NCI-H1105 (cell line): ENCODE measurements at places on chromosomes 16 and 17.

GRCh38 chr16:81498351-81498750 lies 53.7 kb downstream of the CMIP start:
- DNase-seq: no peak

DNA sequence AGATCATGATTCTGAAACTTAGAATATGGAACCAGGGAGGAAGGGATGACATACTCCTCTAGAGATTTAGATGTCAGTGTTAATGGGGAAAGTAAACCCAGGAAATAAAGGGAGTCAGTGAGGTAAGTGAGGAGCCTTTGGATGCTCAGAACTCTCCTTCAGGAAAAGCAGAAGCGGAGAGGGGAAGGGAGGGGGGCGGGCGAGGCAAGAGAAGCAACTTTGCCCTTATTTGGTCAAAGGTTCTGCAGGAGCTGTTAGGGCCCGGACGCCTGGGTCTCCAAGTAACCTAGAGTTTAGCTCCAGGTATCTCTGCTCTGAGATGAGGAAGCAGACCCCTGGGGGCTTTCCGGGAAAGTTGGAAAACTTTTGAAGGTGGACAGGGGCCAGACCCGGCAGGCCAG lies 1.3 kb downstream of the PFN1 start:
- no peak for DNase-seq

- no peak for DNase-seq
Observed at GRCh38 chr17:7240375-7240774, 1.1 kb upstream of the PHF23 start.

DNA sequence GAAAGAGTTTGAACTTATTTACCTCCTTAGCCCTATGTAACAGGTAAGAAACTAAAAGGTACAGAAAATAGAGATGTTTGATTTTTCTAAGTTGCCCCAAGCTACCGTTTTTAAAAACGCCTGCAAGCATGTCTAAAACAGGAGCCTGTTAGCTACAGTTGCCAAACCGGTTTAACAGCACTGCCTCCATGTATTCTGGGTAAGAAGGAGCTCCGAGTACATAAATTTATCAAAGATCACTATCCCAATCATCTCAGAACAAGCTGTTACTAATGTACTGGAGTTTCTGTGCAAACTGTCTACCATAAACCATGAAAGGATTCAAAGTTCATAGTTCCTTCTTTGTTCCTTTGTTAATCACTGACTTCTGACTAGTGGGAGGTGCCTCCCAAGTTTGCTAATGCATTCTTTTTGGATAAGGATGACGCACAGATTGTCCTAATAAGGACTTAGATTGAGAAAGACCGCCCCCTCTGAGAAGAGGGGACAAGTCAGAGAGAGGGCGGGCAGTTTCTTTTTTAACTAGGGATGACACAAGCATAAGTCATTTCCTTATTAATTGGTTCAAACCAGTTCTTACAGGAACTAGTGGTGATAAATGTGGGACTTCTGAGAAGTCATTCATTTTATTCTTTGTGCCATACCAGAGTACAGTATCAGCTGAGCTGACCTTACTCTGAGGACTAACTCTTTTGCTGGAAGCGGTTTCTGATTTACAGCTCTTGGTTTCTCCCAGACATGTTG lies 55.3 kb downstream of the TUBD1 start:
- peak; percentile 55 for DNase-seq

GRCh38 chr16:85250609-85251223 lies 138.4 kb upstream of the CIBAR2 start:
- no peak for DNase-seq

DNA sequence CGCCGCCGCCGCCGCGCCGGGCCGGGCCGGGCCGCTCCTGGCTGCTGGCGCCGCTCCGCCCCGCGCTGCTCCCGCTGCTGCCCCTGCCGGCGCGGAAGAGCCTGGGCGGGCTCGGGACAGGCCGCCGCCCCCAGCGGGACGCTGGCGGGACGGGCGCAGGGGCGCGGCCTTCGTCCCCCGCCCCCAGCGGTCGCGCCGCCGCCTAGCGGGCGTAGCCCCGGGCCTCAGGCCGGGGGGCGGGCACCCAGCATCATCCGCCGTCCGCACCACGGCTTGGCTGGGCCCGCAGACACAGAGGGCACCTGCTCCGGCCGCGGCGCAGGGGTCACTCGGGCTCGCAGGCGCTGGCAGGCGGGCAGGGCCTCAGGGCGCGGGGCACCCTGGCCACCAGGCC lies at the start of gene AMFR:
Gene AMFR, minus strand, starts transcription at position 107 of the 394 bp plus-strand sequence. CDS start 218 bp downstream, outside the sequence.
- peak; percentile 75 for DNase-seq

DNA sequence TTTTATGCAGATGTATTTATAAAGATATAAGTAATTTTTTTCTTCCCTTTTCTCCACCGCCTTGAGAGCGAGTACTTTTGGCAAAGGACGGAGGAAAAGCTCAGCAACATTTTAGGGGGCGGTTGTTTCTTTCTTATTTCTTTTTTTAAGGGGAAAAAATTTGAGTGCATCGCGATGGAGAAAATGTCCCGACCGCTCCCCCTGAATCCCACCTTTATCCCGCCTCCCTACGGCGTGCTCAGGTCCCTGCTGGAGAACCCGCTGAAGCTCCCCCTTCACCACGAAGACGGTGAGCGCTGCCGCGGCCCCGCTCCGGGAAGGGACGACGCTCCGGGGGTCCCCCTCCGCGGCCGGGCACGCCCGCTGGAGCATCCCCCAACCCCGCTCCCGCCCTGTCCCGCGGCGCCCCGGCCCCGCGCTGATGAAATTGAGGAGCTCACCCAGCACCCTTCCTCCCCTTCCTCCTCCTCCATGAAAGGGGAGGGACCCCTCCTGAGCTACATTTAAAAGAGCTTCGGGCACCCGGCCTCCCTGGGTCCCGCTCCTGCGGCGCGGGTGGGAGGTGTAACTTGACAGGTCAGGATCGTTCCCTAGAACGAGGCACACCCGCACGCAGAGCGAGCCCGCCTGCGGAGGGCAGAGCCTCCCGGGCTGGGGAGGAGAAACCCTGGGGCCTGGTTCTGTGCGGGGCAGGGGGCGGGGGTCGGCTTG lies 706 bp downstream of the HLF start:
- no peak for DNase-seq

DNA sequence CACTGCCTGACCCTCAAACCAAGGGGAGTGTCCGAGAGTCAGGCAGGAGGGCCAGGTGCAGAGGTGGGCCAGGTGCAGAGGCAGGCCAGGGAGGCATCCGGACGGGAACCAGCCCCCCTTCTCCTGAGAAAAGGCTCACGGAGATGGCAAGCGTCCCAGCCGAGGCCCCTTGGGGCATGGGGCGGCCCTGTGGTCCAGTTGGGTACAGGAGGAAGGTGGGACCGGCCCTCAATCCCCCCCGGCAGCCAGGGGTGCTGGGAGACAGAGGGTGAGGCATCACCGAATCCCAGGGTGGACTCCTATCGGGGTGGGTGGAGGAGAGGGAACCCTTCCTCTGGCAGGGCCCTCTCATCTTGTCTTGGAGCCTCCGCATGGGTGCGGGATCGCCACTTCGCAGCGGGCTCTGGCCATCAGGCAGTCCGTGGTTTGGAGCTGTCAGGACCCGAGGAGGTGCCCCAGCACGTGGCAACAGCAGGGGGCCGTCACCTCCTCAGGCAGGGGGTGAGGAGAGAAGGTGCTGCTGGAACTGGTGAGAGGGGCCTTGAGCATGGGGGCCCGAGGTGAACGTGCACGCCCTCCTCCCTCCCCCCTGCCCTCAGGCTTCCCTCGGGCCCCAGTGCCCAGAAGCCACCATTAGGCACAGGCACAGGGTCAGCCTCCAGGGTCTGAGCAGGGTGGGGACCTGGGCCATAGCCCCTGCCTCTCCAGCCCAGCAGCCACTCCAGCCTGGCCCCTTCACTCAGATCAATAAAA lies 38.7 kb upstream of the SLC38A10 start:
- DNase-seq: no peak

DNA sequence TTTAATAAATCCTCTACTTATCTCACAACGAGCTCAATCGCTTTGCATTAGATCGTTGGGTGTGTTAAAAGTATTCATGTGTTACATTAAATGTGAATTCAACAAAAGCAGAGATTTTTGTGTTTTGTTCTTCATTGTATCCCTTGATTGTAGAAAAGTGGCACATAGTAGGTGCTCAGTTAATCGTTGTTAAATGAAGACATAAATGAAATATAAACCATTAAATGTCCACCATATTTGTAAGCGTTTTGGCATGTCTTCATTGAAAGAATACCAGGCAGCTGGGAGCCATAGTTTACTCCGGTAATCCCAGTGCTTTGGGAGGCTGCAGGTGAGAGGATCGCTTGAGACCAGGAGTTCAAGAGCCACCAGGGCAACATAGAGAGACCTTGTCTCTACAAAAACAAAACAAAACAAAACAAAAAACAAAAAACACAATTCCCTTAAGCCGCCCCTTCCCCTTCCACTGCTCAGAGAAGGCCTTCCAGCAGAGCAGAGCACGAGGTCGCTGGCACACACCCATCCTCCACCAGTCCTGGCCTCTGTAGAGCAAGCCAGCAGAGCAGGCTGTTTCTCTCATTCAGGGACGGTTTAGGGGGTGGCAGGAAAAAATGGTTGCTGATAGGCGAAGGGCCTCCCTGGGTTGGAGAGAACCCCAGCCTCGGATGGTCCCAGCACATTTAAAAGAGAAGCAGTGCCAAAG lies 673 bp upstream of the CHD9 start:
- DNase-seq: no peak

DNA sequence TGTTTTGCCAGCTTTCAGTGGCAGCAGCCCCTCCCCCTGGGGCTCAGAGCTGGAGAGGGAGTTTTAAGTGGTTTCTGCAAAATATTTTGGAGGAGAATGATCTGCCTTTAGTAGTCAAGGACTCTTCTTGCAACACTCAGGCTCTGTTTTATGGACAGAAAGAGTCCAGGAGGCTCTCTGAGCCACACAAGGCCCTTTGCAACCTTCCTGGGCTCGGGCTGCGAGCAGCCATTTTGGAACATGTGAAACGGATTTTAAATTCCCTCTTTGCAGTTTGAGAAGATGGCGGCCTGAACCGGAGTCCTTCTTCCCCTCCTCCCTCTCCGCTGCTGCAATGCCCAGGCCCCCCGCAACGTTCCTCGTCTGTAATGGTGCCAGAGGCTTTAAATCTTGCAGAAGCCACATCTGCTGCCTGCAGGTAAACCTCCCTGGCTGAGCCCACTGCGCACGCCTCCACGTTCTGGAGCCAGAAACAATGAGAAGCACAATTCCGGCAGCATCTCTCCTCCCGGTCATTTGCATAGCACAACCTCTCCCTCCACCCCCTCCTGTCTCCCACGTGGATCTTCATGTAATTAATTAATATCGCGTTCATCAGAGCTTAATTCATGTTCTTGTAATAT lies 386.1 kb downstream of the SEC14L1 start:
- no peak for DNase-seq

- no peak for DNase-seq
Observed at GRCh38 chr16:27476240-27476639, 73.5 kb downstream of the GTF3C1 start.

DNA sequence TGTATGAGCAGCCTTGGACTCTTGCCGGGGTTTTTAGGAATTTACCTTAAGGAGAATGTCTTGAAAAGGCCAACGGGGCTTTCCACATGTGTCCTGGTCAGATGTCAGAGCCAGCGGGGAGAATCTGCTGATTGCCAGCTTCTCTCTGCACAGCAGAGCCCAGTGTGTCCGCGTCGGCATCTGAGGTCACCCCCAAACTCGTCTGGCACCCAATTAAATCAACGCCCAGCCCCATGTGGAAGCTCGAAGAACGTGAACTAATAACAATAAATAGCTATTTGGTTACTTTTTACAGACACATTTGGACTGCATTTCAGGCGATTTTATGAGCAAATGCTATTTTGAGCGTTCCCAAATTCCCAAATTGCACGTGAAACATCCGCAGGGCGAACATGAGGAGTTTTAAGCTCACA lies 303.5 kb downstream of the FOXL1 start:
- DNase-seq: no peak

- no peak for DNase-seq
Observed at GRCh38 chr16:3171855-3172593, 16.0 kb upstream of the OR1F1 start.

DNA sequence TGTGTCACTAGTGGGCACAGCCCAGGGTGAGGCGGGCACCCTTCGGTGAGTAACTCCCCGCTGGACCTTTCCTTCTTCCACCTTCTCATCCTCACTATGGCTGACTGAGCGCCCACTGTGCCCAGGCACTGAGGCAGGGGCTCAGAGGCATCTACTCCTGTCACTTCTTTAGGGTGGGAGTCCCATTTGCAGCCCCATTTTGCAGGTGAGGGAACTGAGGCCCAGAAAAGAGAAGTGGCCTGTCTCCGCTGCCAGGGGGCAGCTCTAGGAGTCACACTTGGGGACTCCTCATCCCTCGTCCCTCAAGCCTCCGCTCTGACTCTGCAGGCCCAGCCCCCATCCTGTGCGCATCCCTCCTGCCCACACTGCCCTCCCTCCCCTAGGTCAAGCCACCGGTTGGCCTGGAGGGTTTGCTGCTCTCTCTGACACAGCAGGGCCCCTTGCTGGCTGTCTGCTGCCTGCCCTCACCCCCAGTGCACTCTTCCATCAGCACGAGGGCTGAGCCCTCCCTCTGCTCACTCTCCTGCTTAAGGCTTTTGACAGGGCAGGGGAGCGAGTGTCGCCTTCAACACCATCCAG lies 62.4 kb downstream of the CNGB1 start:
- DNase-seq: no peak

- no peak for DNase-seq
Observed at GRCh38 chr17:49741009-49741691, 22.8 kb downstream of the FAM117A start.

- no peak for DNase-seq
Observed at GRCh38 chr17:80845069-80845862, 146.4 kb upstream of the CHMP6 start.

- DNase-seq: no peak
Observed at GRCh38 chr16:74094962-74095361, 201.7 kb upstream of the PSMD7 start.

DNA sequence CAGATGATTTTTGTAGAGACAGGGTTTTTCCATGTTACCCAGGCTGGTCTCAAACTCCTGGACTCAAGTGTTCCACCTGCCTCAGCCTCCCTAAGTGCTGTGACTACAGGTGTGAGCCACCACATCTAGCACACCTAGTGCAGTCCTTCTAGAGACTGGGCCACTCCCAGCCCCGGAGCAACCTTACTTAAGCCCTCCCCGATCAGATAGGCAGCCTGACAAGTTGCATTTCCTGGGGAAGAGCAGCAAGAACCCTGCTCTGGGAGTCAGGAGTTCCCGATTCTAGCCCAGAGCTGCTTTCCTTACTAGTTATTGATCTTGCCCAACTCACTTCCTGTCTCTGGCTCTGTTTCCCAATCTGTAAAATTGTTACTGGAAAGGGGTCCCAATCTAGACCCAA lies 7.0 kb upstream of the NAGLU start:
- DNase-seq: no peak

- DNase-seq: no peak
Observed at GRCh38 chr17:6021011-6021400, 49.2 kb upstream of the WSCD1 start.

GRCh38 chr17:77501751-77502625 lies 361.2 kb downstream of the SEC14L1 start:
- no peak for DNase-seq

DNA sequence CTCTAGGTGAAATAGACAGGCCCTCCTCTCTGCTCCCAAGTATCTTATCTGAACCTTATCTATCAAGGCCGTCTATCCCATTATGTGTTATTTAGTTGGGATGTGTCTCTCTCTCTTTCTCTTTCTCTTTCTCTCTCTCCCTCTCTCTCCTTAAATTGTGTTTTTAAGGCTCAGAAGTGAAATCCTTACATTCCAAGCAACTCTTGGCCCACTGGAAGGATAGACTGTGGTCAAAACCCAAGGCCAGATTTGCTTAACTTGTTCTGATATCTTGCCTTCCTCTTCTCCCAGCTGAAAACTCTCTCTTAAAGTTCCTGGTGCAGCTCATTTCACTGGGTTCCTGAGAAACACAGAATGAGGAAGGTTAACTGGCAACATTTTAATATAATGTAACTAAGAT lies 14.7 kb downstream of the CDRT4 start:
- DNase-seq: no peak

- DNase-seq: no peak
Observed at GRCh38 chr17:8466873-8467272, 31.2 kb downstream of the NDEL1 start.
